ENCODE measurements at places on chromosomes 11 and 22.

DNA sequence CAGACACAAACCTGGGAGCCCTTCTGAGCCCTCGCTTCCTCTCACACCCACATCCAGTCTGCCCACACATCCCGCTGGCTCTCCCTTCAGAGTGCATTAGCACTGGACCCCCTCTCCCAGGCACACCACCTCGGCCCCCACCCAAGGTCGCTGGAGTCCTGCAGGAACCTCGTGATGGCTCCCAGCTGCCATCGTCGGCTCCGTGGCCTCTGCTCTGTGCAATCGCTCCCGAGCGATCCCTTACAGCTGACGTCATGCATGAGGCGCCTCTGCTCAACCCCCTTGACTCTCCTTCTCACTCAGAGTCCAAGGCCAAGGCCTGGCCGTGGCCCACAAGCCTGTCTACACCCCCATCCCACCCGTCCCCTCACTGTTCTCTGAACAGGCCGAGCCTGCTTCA lies 183.9 kb downstream of the EFCAB6 start:
- no peak for DNase-seq

- no peak for DNase-seq
Observed at GRCh38 chr11:129922674-129923073, 27.3 kb upstream of the NFRKB start.

DNA sequence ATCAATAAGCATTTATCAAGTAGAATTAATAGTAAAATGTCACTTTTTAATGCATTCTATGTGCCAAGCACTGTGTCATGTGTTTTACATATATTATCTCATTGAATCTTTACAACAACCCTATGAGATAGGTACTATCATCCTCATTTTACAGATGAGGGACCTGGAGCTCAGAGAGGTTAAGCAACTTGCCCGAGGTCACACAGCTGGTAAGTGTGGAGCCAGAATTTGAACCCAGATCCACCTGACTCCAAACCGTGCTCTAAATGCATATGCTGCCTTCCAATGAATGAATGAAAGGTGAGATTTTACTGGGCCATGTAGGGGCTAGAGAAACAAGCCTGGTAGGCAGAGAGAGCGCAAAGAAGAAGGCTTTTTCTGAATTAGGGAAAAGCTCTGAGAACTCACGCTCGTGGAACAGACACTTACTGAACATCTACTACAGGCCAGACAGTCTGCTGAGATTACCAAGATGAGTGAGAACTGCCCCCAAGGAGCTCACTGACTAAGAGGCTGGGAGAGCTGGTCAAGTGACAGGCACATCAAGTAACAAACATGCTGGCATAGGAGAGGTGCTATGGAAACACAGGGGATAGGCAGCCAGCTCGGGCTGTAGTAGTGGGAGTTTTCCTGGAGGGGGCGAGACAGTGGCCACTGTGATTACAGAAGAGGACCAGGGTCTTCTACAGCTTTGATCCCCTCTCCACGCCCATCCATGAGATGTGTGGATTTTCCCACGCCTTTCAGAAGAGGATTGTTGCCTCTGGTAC lies 4.4 kb downstream of the ABCG4 start:
- DNase-seq = no peak

DNA sequence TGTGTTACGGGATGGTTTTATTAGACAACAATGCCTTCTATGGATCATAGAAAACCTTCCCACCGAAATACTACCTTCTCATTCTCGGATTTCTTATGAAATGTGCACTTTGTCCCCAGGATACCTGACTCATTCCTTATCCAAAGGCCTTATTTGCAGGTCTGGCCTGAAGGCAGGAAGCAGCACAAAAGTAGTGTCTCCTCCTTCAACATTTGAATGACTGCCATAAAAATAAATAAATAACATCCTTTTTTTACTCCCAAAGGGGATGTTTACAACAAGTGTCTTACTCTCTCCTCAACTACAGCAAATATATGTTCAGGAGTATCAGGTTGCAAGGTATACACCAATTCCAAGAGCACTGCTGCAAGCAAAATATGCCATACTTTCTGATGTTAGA lies 41.6 kb upstream of the PAK1 start:
- DNase-seq = no peak

DNA sequence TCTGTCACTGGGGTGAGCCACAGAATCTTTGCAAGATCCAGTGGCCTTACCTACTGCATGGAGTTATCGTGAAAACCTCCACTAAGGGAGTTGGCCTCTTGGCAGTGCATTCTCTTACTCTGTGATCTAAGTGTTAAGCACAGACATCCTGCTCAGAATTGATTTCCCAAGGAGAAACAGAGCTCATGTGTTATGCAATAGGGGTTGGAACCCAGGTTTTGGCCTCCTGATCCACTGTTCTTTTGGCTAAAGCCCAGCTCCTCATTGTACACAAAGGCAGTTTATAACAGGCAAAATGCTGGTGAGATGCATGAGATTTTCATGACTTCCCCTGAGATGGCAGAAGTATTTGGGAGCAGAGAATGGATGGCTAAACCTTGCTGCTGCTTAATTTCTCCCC lies 11.8 kb downstream of the DTX4 start:
- DNase-seq = no peak

DNA sequence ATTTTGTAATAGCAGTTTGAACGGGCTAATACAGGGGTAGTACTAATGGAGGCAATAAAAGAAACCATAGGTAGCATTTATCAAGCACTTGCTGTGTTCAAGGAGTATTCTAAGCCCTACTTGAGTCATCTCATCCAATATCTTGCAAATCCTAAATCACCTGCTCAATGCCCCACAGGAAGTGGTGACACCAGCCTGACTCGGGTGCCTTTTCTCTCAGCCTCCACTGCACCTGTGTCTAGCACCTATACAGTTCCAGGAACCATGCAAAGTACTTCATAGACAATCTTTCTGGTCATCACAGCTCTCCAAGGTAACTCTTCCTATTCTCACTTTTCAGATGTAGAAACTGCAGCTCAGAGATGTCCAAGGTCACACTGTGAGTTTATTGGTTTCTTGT lies 98.0 kb downstream of the PRR5L start:
- no peak for DNase-seq

DNA sequence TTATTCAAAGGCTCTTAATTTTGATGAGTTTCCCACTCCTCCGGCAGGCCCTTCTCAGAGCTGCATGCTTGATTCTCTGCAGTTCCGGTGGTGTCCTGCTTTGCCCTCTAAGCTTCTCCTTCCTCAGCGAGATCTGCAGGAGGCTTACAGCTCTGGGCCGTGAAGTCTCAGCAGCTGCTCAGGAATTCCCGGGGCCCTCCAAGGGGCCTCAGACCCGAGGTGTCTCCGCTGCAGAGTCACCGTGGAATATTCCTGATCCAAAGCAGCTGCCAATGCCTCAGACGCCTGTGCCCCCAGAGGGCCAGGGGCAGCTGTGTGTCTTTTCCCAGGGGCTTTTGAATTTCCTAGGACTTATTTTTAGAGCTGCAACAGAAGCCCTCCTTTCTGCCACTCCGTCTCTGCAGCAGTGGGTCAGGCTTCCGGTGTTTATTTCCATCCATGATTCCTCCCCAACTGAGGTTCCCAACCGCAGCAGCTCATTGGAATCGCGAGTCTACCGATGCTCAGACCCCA lies 37.2 kb downstream of the RPS6KA4 start:
- no peak for DNase-seq

- no peak for DNase-seq
Observed at GRCh38 chr11:23679041-23679440, 817.8 kb upstream of the LUZP2 start.

DNA sequence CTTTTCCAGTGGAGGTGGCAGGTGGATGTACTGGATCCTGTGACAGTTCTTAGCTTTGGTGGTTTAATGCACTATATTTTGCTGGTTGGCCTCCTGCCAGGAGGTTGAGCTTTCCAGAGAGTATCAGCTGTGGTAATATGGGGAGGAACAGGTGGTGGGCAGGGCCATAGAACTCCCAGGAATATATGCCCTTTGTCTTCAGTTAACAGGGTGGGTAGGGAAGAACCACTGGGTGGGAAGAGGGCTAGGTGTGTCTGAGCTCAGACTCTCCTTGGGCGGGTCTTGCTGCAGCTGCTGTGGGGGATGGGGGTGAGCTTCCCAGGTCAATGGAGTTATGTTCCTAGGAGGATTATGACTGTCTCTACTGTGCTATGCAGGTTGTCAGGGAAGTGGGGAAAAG lies 203.8 kb downstream of the DLG2 start:
- no peak for DNase-seq

DNA sequence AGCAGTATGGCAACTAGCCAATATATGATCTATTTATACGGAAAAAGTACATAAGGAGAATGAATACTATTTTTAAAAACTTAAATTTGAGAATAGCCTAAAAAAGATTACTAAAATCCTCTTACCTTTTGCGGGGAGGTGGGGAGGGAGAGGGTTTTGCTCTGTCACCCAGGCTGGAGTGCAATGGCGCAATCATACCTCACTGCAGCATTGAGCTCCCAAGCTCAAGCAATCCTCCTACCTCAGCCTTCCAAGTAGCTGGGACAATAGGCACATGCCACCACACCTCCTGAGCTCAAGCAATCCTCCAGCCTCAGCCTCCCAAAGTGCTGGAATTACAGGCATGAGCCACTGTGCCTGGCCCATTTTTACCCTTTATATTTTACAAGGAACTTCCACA lies 82.0 kb downstream of the TTC28 start:
- DNase-seq = no peak

GRCh38 chr22:23862103-23862502 lies 4.4 kb downstream of the SLC2A11 start:
- DNase-seq = no peak

DNA sequence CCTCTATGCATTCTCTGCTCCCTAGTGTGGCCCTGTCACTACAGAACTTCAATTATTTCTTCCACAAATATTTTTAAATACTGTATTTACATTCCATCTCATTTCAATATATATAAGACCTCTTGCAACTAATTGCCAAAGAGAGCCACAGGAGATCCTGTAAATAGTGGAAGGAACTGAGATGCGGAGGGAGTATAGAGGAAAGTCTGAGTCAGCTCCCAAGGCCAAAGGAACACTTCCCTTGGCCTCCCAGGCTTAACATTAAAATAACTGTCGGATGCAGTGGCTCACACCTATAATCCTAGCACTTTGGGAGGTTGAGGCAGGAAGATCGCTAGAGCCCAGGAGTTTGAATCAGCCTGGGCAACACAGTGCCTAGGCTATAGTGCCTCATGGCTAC lies 31.2 kb downstream of the RBFOX2 start:
- no peak for DNase-seq

DNA sequence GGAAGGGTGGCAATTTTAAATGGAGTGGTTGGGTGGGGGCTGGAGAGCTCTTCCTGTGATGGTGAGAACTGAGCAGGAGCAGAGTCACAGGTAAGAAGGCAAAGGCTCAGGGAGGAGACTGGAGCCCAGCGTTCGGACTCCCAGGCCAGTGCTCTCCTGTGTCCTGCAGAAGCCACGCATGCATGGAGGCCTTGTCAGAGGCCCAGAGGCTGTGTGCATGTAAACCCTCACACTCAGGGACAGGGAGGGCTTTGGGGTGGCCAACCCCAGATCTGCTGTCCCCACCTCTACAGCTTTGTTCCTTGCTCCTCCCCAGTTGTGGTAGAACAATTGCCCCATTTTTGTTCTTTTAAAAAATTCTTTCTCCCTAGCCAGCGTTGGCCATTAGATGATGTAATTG lies 130.4 kb upstream of the PARVA start:
- DNase-seq = no peak

- no peak for DNase-seq
Observed at GRCh38 chr11:72848846-72849466, 34.7 kb downstream of the ATG16L2 start.

- no peak for DNase-seq
Observed at GRCh38 chr11:17890325-17890724, 122.5 kb downstream of the SERGEF start.

GRCh38 chr22:43860126-43860525 lies 2.2 kb downstream of the SULT4A1 start:
- DNase-seq = no peak

- no peak for DNase-seq
Observed at GRCh38 chr11:120217941-120218694, 7.3 kb downstream of the OAF start.

DNA sequence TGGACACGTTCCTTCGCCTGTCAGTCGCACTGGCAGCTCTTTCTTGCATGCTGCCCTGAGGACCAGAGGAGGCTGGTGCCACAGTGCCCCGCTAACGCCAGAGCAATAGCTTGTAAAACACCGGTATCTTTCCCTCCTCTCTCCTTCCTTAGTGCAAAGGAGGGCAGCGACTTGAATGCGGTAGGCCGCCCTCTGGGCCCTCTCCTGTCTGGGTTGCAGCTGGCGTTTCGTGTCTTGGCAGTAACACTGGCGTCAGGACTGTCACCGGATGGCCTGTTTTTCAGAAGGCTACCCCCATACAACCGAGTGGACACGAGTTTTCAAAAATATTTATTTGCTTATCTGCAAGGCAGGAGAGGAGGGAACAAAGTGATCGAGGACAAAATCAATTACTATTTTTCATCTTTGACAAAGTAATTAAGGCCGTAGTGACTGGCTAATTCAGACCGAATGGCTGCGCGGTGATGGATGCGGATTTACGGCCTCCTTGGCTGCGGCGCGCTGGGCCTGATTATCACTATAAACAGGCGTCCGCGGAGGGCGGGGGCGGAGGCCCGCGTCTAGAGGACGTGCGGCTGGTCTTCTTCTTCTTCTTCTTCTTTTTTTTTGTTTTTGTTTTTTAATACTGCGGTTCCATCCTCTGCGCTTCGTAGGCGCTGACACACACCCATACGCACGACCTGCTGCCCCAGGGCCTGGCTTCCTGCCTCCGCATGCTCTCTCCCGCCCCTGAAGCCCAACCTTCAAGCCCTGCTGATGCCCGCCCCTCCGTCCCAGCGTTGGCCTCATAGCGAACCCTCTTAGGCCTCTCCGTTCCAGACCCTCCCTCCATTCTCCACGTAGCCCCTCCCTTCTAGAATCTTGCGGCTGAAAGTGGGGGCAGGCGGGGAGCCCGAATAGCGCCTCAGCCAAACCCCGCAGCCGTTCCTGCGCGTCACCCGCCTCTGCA lies 2.9 kb upstream of the SLC6A5 start:
- DNase-seq = no peak

DNA sequence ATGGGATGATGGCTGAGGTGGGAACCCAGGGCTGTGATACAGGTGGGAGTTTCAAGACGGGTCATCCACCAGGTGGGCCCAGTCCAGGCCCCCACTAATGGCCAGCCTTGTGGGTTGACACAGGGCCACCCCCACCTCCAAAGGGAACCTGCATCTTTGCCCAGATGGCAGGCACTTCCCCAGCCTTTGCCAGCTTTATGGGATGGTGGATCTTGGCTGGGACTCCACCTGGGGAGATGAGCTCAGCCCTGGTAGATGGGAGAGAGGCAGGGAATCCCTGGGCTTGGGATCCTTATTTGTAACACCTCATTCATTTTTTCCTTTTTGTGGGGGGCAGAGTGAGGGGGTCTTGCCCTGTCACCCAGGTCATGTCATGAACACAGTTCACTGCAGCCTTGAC lies 33.4 kb downstream of the CD82 start:
- no peak for DNase-seq

GRCh38 chr11:44766112-44766971 lies 39.6 kb downstream of the TSPAN18 start:
- DNase-seq = no peak
